Fibroblast of the conjunctiva (primary cell): ENCODE measurements at places on chromosomes 2 and 18.

DNA sequence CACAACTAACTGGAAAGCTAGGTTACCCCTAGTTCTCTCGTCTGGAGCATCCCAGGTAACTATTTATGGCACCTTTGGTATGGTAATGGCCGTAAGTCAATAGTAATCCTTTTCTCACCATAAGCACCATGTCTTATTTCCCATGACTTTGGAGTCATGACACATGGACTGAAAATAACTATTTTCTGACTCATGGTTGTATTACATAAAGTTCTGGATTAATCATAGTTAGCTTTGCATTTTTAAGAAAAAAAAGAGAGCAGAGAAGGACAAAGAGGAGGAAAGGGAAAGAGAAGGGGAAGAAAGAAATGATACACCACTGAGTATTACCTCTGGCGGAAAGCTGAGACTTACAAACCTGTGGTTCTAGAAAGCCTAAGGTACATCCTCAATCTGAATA, 99.3 kb downstream of the BIN1 start:
- no peak for DNase-seq

DNA sequence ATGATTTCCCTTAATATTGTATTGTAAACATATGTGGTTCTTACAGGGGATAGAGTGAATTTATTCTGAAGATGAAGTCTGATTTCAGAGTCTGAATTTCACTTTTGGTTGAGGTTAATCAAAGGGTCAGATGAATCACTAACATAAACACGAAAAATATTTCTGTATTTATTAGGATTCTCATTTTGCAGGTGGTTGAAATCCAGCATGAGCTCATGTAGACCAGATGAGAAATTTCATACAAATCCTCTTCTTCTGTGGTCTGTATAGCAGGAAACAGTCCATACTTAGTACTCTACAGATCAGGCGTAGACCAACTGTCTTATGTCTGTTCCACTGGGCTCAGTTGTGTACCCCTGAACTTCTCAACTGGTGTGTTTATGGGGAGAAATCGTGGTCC, 157.8 kb downstream of the BABAM2 start:
- DNase-seq: peak; percentile 1

DNA sequence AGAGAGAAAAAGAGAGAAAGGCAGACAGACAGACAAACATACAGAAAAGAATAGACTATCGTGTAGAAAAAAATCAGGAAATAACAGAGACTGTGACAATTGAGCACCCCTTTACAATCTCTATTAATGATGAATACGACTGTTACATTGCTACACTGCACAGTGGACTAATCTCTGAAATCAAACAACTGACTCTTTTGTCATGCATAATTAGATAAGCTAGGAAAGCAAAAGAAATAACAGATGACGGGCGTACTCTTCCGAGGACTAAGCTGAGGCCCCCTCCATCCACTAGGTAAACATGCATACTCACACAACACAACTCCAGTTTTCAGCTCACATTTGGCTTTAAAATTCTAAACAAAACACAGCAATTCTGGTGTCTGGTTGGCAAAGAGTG, 267.0 kb downstream of the NOL4 start:
- DNase-seq: no peak

DNA sequence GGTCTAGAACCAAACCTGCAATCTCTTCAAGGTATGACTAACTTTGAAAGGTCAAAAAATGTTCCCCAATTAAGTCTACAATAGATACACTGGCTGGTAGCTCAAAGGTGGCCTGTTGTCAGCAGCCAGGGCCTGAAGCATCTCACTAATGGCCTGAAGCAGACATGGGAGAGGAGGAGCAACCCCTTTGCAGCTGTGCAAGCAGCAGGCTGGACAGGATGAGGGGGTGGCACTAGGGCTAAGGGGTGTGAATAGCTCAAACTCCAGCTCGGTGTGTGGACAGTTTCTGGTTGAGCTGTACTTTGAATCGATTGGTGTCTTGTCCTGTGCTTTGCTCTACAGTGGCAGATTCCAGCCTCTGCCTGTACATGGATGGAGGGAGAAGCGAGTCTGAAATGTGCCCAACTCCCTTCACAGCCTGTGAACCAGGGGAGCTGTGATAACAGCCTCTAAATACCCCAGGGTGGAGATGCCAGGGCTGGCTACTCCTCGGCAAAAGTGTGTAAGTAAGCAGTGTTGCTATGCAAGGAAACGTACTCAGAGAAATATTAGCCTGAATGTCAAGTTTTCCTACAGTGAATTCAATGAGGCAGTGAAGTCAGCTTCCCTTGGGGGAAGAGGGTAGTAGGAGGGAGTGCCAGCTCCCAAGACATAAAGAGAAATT, 34.7 kb upstream of the DTNB start:
- no peak for DNase-seq

DNA sequence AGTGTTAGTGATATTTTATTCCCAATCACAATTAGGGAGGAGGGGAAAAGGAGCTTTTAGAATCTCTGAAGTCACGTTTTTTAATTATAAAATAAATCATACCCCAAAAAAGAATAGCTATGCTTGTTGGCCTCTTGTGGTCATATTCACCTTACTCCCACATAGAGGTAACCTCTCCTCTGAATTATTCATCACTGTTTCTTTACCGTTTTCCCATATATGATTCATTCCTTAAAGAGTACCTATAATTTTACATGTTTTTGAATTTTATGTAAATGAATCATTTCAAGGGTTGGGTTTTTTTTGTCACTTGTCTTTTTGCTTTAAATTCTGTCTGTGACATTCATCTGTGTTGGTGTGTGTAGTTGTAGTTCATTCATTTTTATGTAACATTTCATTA, 110.6 kb upstream of the CD302 start:
- DNase-seq: no peak

- DNase-seq: no peak
These were observed 44.0 kb downstream of the SDC1 start for GRCh38 chr2:20180676-20181648.

DNA sequence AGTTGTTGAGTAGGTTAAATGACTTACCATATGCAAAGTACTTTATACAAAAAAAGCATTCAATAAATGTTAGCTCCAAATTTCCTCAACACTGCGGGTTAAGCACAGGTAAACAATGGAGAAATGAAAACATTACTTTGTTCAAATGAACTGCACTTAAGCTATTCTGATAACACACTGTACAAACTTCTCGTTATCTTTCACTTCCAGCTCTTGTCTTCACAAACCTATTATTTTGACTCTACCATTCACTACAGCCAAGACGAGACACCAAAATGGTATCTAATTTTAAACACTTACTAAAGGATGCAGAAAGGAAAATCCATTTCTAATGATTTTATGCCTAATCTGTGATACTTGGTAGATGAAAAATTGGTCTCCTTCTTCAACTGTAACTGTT, 43.8 kb downstream of the SLC40A1 start:
- no peak for DNase-seq

DNA sequence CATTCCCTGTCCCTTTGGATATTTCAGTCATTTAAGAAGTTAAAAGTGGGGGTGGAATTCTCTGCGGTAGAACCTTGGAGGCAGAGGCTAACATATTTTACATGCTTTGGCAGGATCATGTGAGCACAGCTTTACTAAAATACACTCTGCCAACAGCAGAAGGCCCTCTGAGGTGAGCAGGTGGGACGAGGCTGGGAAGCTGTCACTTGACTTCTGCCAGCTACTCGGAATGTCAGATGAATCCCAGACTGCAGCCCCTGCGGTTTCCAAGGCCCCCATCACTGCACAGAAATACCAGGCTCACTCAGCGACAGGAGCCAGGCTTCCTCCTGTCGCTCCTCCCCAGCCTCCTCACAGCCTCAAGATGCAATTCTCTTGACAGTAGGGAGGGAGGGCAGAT, 220.9 kb upstream of the REV1 start:
- DNase-seq: no peak

DNA sequence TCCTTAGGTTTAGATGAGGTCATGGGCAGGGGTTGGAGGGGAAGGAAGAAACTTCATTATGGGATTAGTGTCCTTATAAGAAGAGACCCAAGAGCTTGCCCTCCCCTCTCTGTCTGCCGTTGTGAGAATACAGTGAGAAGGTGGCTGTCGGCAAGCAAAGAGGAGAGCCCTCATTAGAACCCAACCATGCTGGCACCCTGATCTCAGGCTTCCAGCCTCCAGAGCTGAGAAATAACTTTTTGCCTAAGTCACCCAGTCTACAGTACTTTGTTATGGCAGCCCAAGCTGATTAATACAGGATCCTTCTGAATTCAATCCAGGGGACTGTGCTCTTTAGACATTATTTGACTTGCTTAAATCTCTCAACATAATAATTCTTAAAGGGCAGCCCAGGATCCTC, 209.0 kb downstream of the RNF152 start:
- no peak for DNase-seq

- DNase-seq: peak; percentile 30
These were observed 1.0 kb upstream of the TUBB6 start for GRCh38 chr18:12306752-12307700.

DNA sequence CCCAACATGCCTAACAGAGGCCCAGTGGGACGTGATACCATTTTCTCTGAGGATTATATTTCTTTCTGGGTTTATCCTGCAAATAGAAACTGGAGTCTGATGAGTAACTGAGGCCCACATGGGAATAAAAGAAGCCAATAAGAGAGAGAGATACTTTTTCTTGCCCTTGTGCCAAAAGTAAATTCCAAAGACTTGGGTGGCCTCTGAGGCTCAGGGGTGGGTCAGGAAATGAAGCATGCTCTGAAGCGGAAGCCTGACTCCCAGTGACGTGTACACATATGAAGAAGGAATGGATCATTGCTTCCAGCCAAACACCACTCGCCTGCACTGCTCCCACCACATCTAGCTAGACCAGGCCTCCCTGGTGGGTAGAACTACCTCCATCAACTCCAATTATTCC, 273.6 kb upstream of the NCKAP5 start:
- DNase-seq: peak; percentile 83

GRCh38 chr2:216857131-216857550, 2.7 kb downstream of the TNP1 start:
- DNase-seq: no peak

GRCh38 chr2:212451786-212452231, 86.8 kb downstream of the ERBB4 start:
- DNase-seq: peak; percentile 13

DNA sequence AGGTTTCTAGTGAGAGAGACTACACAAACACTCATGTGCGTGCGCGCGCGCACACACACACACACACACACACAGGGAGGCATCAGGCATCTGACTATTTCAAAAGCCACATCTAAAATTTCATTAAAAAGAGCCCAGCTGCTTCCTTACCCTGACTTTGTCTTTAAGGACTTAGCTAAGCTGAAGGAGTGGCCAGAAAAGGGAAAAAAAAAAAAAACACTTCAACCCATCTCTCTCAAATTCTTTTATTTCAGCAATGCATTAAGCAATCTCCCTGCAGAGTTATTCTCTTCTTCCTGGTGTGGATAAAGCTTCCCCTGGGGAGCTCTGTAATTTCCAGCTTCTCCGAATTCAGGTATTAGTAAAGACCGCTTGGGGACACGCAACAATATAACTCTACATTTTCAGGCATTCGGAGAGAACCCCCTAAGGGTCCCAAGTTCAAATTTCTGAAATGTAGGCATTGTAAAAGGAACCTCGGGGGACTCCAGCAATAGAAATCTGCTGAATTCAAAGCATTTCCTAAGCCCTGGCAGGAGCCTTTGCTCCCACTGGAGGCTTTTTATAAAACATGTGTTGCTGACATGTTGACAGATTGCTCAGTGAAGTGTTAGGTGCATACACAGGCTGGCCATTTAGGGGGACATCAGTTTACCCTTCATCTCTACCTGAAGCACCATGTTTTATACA, 67.0 kb downstream of the ZNF521 start:
- DNase-seq: peak; percentile 79

DNA sequence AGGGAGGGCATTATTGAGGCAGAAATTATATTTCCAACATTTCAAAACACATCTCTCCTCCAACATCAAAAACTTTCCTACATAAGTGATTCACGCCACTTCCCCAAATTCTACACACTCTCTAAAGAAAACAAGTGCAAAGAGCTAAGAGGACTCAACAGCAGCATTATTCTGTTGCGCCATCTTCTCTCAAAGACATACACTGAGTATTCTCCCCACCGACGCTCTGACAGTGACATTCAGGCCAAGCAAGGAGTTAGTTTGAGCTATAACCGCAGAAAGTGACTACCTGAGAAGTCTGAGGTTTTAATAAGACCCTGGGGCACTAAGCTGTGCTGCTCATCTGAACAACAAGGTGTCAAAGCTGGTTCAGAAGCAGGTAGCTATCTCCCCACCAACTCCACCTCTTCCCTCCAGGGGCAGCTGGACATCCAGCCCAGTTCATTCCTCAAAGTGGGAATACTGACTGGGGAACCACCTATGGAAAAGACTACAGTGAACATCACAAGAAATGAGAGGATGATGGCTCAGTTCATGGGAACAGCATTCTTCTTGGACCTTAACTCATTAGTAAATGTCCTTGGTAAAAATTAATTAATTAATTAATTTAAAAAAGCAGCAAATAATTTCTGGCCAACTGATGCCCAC, 309.5 kb upstream of the CCDC68 start:
- no peak for DNase-seq

GRCh38 chr2:46073540-46074046, 223.6 kb upstream of the EPAS1 start:
- DNase-seq: peak; percentile 63

DNA sequence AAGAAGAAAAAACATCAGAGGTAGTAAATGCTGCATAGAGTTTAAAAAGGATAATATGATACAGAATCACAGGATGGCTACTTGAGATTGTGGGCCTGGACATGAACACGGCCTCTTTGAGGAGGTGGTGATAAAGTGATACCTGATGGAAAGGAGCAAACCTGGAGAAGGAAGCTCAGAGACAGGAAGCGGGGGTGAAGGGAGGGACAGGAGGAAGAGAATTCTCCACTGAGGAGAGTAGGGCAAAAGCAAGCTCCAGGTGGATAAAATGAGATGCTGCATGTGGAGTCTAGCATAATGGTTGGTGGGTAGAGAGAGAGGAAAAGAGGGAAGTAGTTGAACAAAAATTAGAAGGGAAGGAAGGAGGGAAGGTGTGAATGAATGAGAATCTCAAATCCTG, 77.0 kb upstream of the GALNT3 start:
- DNase-seq: no peak

DNA sequence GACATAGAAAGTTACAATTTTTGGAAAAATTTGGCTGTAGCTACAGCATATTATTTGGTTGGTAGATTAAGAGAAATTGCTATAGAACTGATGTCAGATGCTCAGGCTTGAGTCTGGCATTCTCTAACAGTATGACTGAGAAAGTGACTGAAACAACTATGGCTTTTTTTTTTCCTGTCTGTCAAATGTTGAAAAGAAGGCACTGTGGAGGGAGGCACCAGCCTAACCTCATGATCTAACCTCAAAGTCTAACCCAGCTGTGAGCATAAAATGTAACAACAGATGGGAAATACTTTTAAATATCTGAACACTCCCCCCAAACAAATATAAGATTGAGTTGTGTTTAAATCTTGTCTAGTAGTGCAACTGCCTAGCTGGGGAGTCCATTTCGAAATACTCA, 629.1 kb downstream of the LRP1B start:
- no peak for DNase-seq

- DNase-seq: peak; percentile 97
These were observed 124.4 kb downstream of the INHBB start for GRCh38 chr2:120470041-120470965.

GRCh38 chr18:65811307-65811706, 60.5 kb downstream of the CDH7 start:
- DNase-seq: no peak
